NCI-H1694 (cell line): ENCODE measurements at places on chromosomes 5 and 9.

DNA sequence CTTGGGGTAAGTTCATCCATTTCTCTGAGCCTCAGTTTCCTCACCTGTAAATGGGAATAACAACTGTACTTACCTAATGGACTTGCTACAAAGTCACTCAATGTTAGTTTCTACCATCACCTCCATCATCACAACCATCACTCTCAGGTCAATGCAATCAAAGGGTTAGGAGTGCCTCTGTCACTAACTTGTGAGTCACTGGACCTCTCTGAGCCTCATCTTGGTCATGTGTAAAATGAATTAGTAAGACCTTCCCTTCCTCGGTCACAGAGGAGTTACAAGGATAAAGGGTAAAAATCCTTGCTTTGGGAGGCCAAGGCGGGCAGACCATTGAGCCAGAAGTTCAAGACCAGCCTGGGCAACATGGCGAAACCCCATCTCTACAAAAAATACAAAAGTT, 12.8 kb downstream of the FABP6 start:
- DNase-seq = no peak

DNA sequence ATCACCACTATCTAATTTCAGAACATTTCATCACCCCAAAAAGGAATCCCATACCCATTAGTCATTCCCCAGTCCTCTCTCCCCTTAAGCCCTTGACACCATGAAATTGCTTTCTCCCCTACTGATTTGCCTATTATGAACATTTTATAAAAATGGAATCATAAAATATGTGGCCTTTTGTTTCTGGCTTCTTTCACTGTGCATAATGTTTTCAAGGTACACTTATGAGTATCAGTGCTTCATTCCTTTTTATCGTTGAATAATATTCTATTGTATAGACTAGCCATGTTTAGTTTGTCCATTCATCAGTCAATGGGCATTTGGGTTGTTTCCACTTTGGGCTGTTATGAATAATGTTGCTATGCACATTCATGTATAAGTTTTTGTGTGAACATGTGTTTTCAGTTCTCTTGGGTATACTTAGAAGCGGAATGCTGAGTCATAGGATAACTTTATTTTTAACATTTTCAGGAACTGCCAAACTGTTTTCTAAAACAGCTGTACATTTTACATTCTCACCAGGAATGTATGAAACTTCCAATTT, 40.4 kb upstream of the FGF1 start:
- no peak for DNase-seq

DNA sequence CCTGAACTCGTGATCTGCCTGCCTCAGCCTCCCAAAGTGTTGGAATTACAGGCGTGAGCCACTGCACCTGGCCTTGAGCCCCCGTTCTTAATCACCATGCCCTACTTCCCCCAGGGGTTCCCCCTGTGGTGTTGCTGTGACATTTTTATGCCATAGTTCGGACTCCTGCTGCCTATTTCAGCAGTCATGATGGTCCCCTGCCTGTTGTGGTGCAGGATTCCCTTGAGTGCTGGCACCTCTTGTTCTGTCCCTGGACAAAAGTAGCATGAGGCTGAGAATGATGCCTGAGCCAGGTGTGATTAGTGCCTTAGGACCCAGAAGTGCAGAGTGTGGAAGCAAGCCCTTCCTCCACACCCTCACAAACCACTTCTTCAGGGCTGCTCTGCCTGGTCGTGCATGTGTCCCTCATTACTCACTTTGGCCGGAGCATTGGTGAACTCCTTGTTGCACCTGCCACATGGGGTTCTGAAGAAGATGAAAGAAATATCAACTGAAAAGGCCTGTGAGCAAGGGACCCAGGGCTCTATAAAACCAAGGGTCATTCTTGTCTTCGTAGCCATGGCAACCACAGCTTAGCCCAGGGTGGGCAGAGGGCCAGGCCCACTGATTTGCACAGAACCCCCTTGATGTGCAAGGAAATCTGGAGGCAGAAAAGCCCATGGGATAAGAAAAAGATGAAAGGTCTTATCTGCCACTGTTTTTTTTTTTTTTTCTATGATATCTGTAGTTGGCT, 228.0 kb downstream of the NTRK2 start:
- DNase-seq = no peak

DNA sequence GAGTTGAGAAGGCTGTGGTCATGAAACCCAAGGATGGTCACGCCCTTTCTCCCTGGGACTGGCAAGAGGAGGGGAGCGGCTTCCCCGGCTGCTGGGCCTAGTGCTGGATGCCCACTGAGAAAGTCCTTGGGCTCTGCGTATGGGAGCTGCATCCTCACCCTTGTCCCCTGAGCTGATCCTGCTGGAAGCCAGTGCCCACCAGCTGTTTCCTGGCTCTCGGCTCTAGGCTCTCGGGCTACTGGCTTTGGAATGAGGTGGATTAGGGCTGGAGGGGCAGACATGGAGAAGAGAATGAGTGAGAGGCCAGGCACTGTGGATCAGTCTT, 149.3 kb upstream of the PPP1R26 start:
- DNase-seq = no peak

DNA sequence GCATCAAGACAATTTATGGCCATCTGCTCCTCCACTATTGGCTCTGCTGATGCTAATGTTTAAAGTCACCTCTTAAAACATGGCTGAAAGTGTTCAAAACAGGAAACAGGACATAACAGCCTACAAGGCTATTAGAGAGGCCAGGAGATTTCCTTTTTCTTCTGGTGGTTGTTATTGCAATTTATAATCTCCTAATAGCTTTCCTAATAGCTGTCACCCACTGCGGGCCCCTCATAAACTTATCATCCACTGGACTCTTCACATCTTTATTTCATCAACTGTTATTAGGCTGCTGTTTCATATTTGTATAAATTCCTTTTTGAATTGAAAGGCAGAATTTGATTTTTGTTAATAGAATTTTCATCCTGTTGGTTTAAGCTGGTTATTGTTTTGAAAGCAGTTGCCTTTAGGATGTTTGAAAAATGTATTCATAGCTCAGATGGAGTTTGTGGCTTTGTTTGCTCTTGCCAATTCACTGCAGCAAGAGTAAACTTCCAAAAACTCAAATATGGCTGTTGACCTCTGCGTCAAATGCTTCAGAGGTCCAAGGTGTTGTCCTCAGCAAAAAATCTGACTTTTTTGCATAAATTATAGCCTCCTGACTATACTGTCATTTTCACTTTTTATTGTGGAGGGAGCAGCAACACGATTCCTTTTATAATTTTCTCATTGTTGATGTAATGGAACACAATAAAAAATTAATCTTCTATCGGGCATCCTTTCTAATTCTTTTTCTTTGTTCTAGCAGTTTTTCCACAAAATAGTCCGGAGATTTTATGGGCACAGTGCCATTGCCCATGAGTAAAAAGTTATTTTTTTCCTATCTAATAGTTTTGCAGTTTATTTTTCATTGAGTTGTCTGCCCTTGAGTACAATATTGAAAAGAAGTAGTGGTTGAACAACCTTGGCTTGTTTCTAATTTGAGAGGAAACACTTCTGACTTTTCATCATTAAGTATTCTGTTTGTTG, 69.3 kb downstream of the MAT2B start:
- no peak for DNase-seq

GRCh38 chr5:36839489-36840476, 36.8 kb upstream of the NIPBL start:
- DNase-seq = no peak

GRCh38 chr5:168822745-168823281, 243.6 kb upstream of the PANK3 start:
- no peak for DNase-seq

GRCh38 chr5:82622205-82622604, 344.1 kb upstream of the RPS23 start:
- no peak for DNase-seq
